ENCODE measurements at places on chromosomes 12 and 14.

GRCh38 chr12:58922849-58923248, 2.5 kb upstream of the LRIG3 start:
- DNase-seq: peak; percentile 27

- DNase-seq: peak; percentile 83
Observed at GRCh38 chr14:100440207-100440631, 117.1 kb downstream of the SLC25A47 start.

DNA sequence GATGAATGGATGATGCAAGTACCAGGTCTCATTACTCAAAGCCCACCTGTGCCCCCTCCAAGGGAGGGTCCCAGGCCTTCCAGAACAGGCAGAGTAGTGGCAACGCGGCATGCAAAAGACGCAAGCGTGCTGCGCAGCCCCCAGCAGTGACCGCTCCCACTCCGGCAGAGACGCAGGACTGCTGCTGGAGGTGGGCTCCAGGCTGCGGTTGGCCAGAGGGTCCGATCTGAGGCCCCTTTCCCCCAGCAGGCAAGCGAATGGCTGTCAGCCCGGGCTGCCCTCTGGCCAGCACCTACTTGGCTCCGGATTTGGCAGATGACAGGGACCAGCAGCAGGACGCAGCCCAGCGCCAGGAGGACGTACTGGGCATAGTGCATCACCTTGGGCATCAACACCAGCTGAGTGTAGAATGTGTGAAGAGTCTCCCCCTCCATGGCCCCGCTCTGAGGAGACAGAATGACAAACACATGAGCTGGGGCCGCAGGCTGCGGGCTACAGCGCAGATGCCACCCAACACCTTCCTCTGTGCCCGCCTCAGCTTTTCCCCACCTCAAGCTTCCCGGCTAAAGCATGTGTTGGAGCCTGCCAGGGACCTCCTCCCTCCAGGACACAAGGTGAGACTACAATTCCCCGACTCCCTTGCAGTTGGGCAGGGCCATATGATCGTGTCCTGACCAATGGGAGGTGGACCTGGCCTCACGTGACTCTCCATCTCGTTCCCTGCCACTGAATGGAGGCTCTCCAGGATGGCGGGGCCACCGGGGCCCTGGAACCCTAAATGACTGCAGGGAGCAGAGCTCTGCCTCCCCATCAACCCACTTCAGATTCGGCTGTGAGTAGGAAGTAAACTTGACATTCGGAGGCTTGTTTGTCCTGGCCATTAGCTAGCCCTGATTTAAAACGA, 77.4 kb downstream of the SCARB1 start:
- DNase-seq: peak; percentile 89

- no peak for DNase-seq
Observed at GRCh38 chr12:102874819-102875218, 42.2 kb downstream of the PAH start.

GRCh38 chr12:101666052-101666728, 31.2 kb upstream of the CHPT1 start:
- DNase-seq: no peak

DNA sequence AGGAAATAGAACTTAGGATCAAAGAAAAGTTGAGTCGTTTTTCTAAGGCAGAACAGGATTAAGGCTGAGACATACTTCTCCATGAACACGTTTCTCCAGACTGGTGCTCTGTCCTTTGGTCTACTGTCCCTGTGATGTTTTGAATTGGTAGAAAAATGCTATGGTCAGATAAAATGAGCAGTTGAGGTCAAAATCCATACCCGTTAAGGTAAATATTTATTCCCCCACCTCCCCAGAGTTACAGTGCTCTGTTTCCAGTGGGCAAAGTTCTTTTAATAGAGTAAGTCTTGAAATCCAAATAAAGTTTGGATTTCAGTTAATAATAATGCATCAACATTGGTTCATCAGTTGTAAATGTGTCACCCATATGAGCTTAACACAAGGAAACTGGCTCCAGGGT, 74.5 kb downstream of the PTHLH start:
- DNase-seq: no peak

- no peak for DNase-seq
Observed at GRCh38 chr12:31274520-31275300, 51.2 kb downstream of the SINHCAF start.

GRCh38 chr12:77548797-77549196, 281.9 kb upstream of the NAV3 start:
- DNase-seq: no peak

DNA sequence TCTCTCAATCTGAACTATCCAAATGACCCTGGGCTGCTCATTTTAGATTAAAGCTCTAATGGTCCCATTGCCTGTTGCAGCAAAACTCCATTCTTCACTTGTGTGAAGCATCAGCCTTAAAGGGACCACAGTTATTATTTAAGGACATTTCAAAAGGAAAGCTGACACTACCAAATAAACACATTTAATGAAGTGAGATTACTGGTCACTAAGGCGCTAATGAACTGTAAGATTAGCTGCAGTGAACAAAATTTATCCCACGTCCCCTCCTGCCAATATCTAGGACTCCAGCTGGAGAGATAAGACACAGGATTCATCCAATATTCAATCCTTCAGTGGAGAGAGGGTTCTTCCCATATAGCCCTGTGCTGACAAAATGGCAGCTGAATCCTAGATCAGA, 1029.2 kb upstream of the SEL1L start:
- DNase-seq: no peak

DNA sequence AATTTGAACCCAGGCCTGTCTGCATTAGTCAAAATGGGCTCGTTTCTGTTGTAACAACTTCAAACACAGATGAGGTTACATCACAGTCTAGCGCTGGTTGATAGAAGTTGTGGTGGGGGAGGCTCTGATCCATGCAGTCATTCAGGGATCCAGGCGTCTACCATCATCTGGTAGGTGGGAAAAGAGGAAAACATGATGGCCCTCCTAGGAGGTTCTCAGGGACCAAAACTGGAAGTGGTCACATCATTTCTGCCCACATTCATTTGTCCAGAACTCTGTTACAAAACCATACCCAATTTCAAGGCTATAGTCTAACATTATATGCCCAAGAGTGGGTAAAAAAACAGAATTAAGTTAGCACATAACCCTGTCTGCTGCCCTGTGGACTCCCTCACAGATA, 135.1 kb downstream of the PHETA1 start:
- DNase-seq: no peak

- DNase-seq: no peak
Observed at GRCh38 chr12:25745281-25745680, 192.2 kb upstream of the LMNTD1 start.

- DNase-seq: no peak
Observed at GRCh38 chr14:25841226-25841625, 756.6 kb downstream of the NOVA1 start.

GRCh38 chr14:61704554-61704953, 9.2 kb downstream of the HIF1A start:
- DNase-seq: no peak

DNA sequence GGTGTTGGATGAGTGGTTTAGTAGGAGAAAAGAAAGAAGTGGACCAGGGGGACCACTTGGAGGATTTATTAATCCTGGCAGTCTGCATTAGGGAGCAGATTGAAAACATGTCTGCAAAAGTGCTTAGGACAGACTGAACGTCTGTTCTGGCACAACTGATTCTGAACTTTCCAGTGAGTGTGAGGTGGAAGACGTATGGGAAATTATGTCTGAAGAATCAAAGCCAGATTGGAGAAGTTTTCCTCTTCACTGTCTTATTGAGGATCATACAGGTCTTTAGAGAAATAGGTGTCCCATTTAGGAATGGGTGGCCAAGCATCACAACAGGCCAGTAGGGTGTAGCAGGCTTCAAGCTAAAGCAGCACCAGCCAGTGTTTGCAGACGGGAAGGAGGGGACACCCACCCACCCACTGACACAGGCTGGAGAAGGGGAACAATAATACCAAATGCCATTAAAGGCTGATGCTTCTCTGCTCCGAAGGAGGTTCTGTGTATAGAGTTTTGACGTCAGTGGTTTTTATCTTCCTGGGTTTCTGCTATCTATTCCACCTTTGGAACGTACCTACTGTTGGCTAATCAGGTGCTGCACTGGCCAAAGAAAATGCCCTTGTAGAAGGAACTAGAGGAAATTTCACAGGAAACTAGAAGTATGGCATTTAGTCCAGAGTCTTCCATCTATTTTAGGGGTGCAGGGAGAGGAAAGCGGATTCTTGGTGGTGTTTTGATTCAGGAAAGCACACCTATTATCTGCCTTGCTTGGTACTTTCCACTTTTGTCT, 1.8 kb downstream of the SRRM4 start:
- no peak for DNase-seq

DNA sequence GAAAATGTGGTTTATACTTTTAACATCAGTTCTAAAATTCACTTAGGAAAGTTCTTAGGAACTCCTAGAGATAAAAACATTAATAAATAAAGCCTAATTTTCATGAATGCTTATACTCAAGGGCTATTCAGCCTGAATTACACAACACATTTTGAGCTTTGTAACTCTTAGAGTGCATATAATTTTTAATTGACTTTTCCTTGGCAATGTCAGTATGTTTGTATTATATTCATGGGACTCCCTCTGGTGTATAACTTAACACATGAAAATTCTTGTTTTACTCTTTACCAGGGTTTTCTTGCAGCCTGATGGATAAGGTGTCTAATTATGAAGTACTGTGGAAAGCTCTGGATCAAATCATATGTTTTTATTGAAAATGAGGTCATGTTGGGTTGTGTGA, 150.6 kb upstream of the HMGA2 start:
- DNase-seq: peak; percentile 28

DNA sequence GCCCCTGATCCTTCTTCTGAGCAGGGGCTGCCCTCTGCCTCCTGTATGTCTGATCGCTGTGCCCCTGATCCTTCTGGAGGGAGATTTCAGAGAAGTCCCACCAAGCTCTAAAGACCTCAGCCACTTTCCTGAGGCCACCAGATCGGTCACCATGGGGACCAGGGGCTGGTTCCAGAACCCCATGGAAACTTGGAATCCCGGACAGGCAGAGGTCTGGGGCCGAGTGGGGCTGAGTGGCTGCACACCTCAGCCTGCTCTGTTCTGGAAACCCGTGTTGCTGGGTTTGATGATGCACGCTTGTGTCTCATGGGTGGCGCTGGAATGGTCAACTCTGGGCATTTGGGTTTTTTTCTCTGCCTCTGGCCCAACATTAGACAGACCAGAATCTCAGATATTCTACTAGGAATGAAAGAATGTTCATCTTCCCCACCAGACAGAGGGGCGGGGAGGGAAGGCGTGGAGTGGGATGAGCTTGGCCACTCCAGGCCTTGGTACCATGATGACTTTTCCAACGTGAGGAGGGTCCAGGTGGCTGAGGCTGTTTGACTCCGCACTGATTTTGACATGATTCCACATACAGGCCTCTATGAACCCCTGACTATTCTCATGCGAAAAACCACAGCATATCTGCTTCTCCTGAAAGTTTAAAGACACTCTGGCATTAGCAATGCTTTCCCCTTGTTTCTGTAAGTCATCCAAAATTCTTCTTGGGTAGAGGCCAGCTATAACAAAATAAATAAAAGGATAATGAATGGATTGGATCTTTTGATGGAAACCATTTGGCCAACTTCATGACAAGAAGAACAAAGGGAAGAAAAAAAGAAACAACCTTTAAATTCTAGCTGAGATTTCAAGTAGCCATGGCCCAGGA, 114.5 kb downstream of the ADGRD1 start:
- DNase-seq: no peak

GRCh38 chr14:34682787-34683321, 31.5 kb downstream of the CFL2 start:
- DNase-seq: no peak

DNA sequence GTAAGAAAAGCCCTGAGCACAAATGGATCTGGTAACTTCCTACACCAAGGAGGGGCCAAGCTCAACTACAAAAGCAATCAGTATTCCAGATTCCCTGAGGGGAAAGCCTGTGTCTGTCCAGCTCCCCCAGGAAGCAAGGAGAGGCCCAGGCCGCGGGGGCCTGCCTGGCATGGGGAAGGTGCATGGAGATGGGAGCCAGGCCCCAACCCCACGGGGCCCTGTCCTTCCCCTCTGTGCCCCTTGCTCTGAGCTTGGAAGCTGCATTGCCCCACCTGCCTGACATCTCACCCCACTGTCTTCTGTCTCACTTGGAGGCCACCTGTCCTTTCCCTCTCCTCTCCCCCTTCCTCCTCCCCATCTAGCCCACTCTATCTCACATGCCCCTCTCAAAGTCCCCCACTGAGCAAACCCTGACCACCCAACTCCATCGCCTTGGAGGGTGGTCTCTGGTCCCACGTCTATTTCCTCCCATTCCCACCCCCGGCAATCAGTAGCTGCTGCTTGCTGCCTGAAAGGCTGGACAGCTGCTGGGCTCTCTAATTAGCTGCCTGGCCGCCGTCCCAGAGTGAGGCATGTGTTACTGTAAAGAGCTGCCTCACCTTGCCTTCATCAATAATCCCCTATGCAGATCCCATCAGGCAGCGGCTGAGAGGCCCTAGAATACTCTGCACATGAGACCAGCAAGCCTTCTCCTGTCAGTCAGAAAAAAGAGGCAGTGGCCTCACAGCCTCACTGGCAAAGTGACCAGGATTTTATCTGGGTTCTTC, 3.4 kb upstream of the TMEM229B start:
- no peak for DNase-seq

GRCh38 chr14:64117671-64118402, 176.3 kb downstream of the ESR2 start:
- DNase-seq: no peak

- peak; percentile 48 for DNase-seq
Observed at GRCh38 chr12:91877022-91877421, 268.6 kb downstream of the BTG1 start.

DNA sequence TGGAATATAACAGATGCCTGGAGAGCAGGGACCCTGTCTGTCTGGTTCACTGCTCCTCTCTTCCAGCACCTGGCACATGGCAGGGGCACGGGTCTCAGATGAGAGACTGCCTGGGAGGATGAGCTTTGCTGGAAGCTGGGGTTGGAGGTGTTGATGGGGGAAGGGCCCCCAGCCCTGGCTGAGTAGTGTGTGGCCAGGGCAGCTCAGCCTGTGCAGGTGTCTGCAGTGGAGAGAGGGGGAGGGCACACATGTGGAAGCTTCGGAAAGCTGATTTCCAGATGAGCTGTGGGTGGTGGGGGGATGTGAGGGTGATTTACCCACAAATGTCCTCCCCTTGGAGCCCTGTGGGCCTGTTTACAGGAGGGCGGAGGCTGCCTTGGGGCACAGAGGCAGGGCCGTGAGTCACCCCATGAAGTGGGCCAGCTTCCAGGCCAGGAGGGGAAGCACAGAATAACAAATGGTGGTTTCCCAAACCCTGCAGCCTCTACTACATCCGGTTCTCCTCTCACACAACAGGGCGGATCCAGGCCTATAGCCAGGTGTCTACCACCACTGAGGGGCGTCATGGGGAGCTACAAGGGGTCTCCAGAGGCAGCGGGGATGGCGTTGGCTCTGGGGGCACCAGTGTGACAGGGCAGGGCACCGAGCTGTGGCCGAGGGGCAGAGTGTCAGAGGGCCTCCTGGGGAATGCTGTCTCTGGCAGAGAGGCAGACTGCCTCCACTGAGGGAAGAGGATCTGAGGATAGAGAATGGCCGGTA, 11.0 kb downstream of the KRT7 start:
- DNase-seq: no peak

Data from small intestine (tissue), 16 donors.